Mammary epithelial cell (primary cell): ENCODE measurements at places on chromosomes 16 and 17. TPM values are rescaled to one million over a fixed set of nuclear protein-coding genes. Genes with fewer than 3 reads are reported as not detected.

GRCh38 chr17:78049609-78050008 is 78.9 kb downstream of the TMC6 start:
- DNase-seq = no peak

TEKT1 gene
- total RNA-seq = not detected in 2 replicates

DNA sequence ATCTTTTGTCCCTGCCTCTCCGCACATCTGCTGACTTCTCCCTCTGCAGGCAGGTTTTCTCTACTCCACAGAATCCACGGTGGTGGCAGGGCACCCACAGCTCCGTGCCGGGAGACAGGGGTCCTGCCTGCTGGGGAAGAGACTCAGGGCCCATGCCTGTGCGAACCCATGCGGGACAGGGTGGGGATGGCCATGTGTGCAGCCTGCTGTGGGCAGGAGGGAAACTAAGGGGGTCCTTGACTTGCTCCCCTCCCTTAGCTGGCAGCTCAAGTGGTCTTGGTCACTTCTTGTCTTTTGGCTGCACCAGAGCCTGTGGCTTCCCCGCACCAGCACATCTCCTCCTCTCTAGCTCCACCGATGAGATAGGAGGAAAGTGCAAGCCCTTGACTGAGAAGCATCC is 69.8 kb downstream of the SLC5A11 start:
- DNase-seq = no peak

DNA sequence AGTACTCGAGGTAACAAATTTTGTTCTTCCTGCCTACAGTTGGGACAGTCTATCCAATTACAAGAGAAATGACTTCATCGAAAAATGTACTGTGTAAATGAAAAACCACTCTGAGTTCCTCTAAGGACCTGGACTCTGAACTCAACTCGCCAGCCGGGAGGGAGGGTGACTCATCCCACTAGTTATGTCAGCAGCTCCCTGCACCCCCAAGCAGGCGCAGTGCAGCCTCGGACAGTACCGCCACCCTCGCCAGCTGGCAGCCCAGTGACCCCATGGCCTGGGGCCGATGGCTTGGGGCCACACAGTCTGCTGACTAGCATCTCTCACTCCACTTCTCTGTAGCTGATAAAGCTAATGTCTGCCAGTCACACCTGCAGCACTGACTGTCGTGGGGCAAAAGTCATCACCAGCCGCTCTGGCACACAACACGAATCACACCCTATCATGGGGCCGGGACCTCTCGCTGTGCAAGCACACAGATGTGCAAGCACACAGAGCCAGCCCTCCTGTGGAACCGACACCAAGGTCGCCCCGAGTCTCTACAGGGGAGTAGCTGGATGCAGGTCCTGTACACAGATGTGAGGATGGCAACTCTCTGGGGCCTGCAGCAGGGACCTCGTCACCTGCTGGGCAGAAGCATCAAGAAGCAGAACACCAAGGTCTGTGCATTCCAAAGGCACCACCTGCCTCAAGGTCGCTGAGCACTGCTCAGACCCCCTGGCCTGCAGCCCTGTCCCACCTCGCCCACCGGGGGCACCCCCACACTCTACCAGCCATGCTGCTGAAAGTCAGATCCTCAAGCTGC is 5.7 kb downstream of the CSNK1D start:
- DNase-seq = peak; percentile 86
